ENCODE measurements at places on chromosomes 3 and 15.
A peak's percentile ranks its signal among the peaks of the same experiment; 100 is the strongest.

GRCh38 chr3:172530566-172530965, 7.3 kb upstream of the TNFSF10 start:
- peak; percentile 63 for DNase-seq

DNA sequence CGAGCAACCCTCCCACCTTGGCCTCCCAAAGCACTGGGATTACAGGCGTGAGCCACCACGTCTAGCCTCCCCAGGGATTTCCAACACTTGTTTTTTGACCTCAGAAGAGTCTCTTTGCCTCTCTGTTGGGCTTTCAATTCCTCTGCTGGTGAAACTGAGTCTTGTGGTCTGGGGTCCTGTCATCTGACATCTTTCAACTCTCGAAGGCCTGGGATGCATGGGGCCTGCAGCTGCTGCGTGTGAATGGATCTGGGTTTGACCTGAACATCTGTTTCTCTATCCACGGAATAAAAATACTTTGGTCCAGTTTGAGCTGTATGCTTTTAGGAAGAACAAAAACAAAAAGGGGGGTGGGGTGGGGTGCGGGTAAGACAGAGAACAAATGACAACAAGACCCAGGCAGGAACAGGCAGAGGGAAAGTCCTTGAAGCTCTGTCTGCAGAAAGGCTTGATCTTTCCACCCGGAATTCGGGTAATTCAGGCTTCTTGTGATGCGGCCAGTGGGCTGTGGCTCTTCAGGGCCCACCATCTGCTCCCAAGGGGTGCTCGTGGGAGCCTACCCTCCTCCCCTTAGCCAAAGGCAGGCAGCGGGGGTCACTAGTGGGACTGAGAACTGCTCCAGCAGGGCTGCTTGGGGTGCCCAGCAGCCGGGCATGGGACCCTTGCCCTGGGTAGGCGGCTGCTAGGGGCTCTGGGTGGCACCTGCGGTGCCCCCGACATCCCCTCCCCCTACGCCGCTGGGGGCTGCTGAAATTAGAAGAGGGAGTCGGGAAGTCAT, 71.5 kb downstream of the SLC12A8 start:
- no peak for DNase-seq

DNA sequence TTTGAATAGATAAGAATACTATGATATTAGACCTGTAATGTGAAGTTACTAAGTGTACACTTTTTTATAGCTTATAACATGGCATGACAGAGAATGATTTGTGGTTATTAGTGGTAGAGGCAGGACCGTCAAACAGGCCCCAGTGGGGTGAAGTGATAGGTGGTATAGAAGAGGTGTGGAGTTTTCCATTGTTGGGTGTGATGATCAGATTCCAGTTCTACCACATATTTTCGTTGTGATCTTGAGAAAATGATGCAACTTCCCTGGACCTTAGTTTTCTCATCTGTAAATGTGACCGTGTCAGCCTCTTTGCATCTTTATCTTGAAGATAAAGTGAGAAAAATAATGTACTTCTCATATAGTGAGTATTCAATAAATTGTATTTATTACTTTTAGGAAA, 30.3 kb upstream of the UTS2B start:
- DNase-seq: no peak

DNA sequence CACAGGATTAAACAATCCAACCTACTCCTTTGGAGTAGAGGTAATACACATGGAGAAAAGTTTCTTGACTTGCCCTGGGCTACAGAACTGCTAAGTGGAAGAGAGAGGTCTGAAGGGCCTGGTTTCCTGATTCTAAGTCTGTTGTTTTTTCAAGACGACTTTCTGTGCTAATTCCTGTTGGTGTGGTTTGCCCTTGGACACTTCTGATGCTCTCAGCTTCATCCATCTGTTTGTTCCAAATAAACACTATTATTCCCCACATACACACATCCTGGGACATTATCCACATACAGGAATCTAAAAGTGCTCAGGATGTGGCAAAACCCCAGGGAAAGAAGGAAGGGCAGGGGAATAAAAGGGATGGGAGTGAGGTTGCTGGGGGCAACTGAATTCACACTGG, 393.5 kb upstream of the TBL1XR1 start:
- DNase-seq: no peak

GRCh38 chr15:70447928-70448698, 315.2 kb downstream of the UACA start:
- DNase-seq: no peak

GRCh38 chr15:48592221-48592731, 53.2 kb downstream of the FBN1 start:
- peak; percentile 99 for DNase-seq
